ENCODE measurements at places on chromosomes 5 and 9.
A peak's percentile ranks its signal among the peaks of the same experiment; 100 is the strongest.

DNA sequence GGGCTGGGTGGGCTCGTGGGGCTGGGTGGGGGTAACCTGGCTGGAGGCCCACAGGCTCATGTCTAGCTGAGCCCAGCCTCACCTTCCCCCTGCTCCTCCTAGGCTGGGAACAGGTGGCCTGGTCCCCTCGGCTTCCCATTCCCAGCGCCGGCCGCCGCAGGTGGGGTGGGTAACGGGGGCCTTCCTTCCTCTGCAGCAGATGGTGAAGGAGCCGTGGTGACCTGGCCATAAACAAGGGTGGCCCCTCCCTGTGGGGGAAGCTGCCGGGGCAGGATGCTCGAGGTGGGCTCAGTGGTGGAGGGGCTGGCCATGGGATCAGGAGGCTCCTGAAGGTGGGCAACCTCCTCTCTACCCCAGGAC lies 41.0 kb upstream of the EGFL7 start:
- DNase-seq = no peak

GRCh38 chr5:131589510-131590348 lies 45.3 kb downstream of the RAPGEF6 start:
- peak; percentile 9 for DNase-seq

DNA sequence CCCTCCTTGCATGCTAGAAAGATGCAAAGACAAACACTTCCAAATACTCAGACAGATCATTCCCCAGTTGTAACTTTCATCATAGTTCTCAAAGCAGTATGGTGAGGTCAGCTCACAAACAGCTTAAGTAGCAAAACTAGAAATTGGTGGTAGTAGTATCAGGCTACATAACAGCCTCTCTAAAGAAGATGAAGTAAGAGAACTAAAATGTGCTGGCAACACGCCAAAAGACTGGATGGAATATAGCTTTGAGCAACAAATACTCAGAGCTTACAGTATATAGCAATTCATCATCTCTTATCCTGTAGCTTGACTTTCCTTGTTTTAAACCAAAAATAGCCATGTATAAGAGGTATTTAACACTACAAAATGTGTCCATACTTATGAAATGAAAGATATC lies 7.5 kb downstream of the PFDN1 start:
- DNase-seq = peak; percentile 17

GRCh38 chr9:33158843-33159776 lies 8.0 kb downstream of the B4GALT1 start:
- no peak for DNase-seq

DNA sequence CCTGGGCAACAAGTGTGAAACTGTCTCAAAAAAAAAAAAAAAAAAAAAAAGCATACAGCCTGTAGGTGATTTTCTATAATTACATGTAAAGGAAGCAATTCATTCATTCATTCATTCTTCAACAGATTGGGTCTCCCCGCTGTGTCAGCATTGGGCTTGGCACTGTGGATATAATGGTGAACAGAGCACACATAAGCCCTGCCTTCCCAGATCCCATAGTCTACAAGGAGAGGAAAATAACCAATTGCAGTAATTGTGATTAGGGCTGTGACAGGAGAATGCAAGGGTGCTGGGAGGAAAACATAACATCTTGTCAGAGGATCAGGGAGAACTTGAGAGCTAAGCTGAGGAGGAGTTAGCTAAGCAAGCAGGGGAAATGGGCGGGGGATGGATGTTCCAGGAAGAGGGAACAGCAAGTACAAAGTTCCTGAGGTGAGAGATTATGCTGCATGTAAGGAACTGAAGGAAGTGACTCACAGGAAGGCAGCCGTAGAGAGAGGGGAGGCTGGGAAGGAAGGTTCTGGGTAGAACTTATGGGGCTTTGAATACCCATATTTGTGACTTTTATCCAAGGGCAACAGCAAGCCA lies 24.0 kb upstream of the KLF9 start:
- no peak for DNase-seq

GRCh38 chr9:121640076-121640475 lies 11.4 kb upstream of the DAB2IP start:
- DNase-seq = no peak

GRCh38 chr9:91253488-91253887 lies 108.2 kb downstream of the AUH start:
- no peak for DNase-seq

- no peak for DNase-seq
Measured at GRCh38 chr9:108136656-108137055, 647.1 kb upstream of the KLF4 start.

DNA sequence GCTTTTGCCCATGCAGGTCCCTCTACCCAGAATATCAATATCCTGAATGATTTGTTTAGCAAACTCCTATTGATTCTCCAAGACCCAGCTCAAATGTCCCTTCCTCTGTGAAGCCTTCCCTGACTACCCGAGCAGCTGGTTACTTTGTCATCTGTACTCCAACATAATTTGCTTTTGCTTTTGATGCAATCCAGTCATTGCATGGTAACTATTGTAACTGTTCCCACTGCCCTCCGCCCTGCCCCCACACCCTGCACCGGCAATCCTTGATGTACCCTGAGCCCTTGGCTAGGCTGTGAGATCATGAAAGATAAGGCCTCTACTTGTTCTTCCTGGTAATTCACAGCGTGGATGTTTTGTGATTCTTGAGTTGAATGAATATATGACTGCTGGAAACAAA lies 119.9 kb upstream of the BOD1 start:
- no peak for DNase-seq

DNA sequence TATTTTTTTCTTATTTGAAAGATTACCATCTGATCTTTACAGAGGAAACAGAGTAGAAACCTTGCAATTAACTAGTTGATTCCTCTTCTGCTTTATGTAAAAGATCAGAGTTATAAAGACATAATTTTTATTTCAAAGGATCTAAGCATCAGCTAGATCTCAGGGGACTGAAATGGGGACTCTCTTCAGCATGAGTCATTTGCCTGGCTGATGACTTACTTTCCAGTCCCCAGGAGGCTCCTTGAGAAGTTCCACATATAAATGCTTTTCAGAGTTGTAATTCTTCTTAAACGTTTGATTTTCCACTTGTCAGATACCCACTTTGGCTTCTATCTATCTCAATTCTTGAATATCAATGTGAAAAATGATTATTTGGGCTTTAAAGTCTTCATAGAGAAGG lies 389.4 kb downstream of the RAB3C start:
- no peak for DNase-seq

DNA sequence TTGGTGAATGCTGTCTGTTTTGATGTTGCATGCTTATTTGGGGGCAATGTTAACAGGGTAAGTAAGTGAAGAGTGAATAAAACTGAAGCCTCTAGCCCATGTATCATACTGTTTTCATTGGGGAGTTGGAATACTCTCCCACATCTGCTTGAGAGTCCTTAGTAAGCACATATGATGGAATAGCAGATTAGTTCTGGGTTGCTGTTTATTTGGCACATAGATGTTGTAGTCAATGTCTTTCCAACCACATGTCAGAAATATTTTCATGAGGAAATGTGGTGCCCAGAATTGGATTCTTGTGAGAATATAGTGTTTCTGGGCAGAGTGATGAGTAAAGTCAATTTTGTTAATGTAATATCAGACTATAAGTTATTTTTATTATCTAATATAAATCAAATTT lies 611.7 kb upstream of the FTMT start:
- no peak for DNase-seq

- no peak for DNase-seq
Measured at GRCh38 chr5:122736086-122736845, 38.6 kb upstream of the SNX2 start.

- no peak for DNase-seq
Measured at GRCh38 chr5:128535251-128535650, 2.8 kb downstream of the FBN2 start.

- DNase-seq = no peak
Measured at GRCh38 chr9:132993511-132993939, 15.0 kb downstream of the GFI1B start.

- no peak for DNase-seq
Measured at GRCh38 chr5:10441992-10442435, 335 bp downstream of the ROPN1L start.

GRCh38 chr9:95498641-95499040 lies 18.1 kb downstream of the PTCH1 start:
- no peak for DNase-seq

GRCh38 chr5:65765582-65765981 lies 43.6 kb downstream of the NLN start:
- no peak for DNase-seq

- no peak for DNase-seq
Measured at GRCh38 chr5:2018390-2018724, 135.6 kb upstream of the IRX4 start.

- DNase-seq = no peak
Measured at GRCh38 chr9:114034661-114035062, 43.4 kb downstream of the AMBP start.

DNA sequence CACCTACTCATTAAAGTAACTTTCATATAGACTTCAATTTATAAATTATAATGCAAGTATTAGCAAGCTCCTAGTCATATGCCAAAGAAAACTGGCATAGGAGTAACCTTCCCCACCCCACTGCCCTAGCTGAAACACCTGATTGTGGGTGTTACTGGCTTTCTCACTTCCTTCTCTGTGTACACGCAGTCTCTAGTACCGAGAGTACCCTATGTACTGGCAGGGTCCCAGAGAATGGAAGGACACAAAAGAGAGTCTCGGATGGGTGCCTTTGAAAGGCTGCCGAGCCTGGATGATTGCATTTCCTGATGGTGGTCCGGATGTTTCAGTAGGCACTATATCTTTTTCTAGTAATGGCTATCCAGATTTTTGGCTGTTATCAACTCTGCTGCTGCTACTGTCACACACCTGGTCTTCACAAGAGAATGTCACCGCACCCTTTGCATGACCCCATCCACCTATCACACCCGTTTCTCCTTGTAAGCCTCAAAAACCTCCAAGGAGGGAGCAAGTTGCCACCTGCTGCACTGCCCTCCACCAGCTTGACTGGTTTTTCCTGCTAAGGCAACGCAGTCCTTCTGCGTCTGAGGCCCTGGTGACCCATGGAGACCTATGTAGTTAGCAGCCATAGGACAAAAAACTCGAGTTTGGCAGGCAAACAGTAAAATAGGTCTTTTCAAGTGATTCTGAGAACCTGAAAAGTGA lies 53.8 kb upstream of the CLINT1 start:
- peak; percentile 98 for DNase-seq

- peak; percentile 25 for DNase-seq
Measured at GRCh38 chr5:64690417-64691151, at the start of gene SHISAL2B. SHISAL2B (plus strand) TSS chr5:64690503; CDS start chr5:64690624, 121 bp downstream.

GRCh38 chr9:113646491-113646890 lies 183.0 kb downstream of the RGS3 start:
- no peak for DNase-seq

DNA sequence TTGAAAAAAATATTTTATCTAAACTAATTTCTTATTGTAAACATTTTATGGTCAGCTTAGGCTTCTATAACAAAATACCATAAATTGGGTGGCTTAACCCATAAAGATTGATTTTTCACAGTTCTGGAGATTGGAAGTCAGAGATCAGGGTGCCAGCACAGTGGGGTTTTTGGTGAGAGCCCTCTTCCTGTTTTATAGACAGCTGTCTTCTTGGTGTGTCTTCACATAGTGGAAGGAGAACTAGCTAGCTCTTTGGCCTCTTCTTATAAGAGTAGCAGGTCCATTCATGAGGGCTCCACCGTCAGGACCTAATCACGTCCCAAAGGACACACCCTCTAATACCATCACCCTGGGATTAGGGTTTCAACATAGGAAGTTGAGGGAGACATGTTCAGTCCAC lies 26.6 kb downstream of the OTULINL start:
- no peak for DNase-seq

DNA sequence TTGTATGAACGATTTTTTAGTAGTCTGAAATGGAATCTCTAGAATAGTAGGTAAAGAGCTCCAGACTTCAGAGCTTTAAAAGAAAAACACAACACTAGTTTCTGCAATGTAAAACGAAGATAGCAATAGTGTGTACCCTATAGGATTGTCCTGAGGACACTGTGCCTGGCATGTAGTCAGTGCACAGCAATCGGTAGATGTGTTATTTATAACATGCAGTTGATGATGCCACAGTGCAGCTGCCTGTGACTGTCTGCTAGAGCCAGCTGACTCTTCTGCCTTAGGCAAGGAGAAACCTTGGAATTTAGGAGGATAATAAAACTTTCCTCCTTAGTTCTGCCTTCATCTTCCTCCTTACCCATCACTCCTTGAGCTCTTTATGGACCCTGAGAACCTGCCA lies 27.7 kb upstream of the TMOD1 start:
- no peak for DNase-seq

- DNase-seq = peak; percentile 86
Measured at GRCh38 chr5:157913575-157913974, 54.6 kb upstream of the CLINT1 start.

- no peak for DNase-seq
Measured at GRCh38 chr9:91044354-91044753, 242.7 kb downstream of the SYK start.

DNA sequence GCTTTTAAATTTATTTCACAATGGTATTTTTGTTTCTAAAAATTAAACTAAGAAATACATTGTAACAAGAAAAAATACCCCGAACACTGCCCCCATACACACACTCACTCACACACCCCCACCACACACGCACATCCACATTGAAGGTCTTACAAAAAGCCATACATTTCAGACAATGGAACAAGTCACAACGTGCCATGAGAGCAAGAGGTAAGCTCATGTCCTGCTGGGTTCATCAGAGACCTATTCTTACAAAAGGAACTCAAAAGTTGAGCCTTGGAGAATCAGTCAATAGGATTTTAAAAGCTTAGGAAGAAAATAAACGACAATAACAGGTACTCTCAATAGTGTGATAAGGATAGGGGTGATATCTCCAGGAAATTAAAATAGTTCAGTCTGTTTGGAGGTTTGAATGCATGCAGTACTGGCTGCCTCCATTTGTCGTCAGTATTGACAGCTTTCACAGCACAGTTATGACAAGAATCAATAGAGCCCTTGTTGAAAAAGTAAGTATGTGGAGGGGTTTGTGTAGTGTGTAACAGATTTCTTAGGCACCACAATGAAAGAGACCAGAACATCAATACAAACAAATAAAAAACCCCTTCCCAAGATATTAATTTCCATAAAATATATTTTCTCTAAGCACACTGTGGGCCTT lies 1826.2 kb upstream of the CDH6 start:
- DNase-seq = peak; percentile 15

DNA sequence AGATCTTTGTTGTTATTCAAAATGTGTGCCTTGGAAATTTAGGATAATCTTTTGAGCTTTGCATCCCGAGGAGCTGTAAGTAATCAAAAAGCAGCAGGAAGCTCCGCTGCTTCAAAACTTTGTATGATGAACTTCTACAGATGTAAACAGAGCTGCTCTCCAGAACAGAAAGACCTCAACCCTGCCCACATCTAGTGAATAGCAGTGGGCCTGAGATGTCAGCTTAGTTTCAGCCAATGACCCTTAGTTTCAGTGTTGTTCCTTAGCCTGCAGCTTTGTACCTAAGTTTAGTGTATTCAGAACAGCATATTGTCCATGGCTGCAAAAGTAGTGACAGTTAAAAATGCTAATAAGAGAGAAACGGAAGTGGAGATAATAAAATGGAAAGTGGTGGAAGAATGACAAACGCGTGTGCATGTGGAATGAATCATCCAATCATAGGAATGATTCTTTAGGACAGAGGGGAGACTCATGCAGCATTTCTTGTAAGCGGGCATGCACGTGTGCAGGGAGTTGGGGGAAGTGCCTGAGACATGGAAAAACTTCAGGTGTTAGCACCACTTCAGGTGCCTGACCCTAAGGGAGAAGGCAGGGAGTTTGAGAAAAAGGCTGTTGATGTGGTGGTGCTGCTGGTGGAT lies 24.9 kb downstream of the SNX24 start:
- DNase-seq = no peak
